Renal cortex interstitium (tissue), 15 donors: ENCODE measurements at places on chromosomes 11 and 22.

DNA sequence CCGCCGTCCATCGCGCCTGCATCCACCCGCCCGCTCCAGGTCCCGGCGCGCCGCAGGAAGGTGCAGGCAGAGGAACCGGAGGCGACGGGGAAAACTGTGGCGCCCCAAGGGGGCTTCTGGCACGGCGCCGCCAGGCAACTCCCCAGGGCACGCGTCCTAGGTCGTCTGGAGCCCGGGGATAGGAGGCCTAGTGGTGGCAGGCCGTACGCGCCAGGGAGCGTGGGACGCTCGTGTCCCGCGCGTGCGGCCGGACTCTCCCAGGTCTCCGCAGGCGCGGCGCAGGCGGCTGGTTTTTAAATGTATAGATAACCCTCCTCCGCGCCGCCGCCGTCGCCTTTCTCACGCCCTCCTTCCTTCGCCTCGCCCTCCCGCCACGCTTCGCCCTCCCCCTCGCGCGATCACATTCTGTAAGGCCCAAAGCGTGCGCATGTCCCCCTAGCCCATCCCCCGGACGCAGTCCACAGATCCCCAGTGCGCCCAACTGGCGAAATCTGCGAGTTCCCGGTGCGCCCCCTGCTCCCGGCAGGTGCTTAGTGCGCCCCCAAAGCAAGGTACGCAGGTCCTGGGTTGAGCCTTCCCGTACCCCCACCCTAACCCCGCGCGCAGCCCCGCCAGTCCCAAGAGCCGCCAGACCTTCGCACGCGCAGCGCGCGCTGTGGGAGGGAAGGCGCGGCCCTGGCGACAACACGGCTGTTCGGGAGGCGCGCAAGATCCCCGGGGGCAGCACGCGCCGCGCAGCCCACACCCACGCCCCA, at the start of gene ASCL2:
ASCL2 (minus strand) TSS at position 267 of the 755 bp plus-strand sequence; CDS start at position 11, 256 bp downstream.
- no peak for DNase-seq

DNA sequence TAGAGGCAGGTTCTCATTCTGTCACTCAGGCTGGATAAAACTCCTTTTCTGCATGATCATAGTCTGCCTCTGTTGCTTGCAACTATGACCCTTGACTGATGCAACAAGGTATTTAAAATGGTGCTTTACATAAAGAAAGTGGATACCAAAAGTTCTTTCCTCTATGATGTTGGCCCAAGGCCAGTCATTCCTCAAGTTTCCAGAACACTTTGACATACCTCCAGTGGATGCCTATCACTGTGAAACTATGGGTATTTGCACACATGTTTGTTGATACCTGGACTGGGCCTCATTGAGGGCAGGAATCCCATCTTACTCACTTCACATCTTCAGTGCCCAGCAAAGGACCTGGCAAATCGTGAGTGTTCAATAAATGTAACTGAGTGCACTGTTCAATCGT, 159.0 kb upstream of the ZC3H12C start:
- no peak for DNase-seq

DNA sequence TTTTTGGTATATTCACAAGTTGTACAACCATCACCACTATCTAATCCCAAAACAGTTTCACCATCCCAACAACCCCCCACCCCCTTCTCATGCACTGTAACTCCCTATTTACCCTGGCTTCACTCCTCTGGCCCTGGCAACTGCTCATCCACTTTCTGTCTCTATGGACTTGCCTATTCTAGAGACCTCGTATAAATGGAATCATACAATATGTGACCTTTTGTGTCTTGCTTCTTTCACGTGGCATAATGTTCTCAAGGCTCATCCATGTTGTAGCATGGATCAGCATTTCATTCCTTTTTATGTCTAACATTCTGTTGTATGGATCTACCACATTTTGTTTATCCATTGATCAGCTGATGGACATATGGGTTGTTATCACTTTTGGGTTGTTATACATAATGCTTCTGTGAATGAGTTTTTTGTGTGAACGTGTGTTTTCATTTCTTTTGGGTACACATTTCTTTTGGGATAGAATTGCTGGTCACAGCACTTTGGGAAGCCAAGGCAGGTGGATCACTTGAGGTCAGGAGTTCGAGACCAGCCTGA, 46.1 kb downstream of the GDPD5 start:
- DNase-seq = no peak

DNA sequence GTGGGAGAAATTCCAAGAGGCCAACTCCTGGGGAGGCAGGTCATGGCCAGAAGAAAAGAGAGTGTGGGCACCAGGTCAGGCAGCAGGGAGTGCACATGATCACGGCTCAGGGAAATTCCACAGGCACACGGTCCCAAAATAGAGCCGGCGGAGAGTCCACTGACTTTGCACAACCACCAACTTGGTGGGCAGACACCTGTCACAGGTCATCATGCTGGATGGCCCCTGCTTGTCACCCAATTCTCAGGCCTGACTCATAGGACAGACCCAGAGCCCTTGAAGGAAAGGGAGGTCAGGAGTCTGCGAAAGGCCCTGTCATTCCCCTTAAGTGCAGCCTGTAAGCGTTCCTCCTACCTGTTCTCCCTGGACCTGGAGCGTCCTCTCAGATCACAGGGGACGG, 15.8 kb downstream of the APOL2 start:
- no peak for DNase-seq

GRCh38 chr22:32336771-32337424, 20.8 kb upstream of the RFPL3 start:
- DNase-seq = no peak

- DNase-seq = no peak
Observed at GRCh38 chr11:33052231-33052630, 12.9 kb downstream of the TCP11L1 start.
